ENCODE measurements at places on chromosomes 11 and 22.
A peak's percentile ranks its signal among the peaks of the same experiment; 100 is the strongest.

- DNase-seq, result no peak
These were observed 342.6 kb downstream of the SOX6 start for GRCh38 chr11:16013649-16014275.

GRCh38 chr11:19979519-19979845, 180.8 kb downstream of the DBX1 start:
- no peak for DNase-seq

- DNase-seq, result no peak
These were observed 400.5 kb downstream of the TENM4 start for GRCh38 chr11:79040348-79040747.

- DNase-seq, result no peak
These were observed 155.8 kb downstream of the C11orf91 start for GRCh38 chr11:33544593-33545373.

DNA sequence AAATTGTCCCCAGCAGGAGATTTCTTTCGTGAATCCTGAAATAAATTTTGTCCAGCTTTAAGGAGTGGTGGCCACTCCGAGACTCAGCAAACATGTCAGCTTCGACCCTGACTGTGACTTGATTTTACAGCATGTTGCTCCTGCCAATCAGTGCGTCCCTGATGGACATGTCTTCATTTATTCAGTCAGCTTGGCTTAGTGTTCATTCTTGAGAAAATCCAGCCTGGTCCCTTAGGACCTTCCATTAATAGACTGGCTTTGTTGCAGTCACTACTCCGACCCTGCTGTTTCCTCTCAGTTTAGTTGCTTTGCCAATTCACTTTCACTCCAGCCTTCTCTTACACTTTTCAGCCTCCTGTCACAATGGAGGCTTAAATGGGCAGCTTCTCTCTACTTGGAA, 30.5 kb downstream of the TMPRSS5 start:
- no peak for DNase-seq

GRCh38 chr11:119673759-119674336, 55.2 kb downstream of the NECTIN1 start:
- no peak for DNase-seq

DNA sequence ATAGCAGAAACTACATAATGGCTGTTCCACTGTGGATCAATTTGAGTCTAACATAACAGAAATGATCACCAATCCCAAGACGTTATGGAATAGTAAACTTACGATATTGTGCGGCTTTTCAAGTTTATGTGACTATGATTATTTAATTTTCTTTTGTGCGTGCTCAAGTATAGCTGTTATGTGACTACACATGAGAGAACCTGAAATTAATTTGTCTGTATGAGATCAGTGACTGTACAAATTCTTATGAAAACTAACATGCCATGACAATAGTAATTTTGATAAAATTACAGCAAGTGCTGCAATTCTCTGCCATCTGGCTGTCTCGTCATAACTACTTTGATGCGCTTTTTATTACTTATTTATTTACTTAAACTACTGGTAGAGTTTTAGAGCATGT, 343.2 kb downstream of the DCDC1 start:
- no peak for DNase-seq

GRCh38 chr11:47928426-47928825, 51.9 kb upstream of the PTPRJ start:
- no peak for DNase-seq

- DNase-seq, result peak; percentile 95
These were observed 19.6 kb upstream of the CARD10 start for GRCh38 chr22:37538590-37539357.

DNA sequence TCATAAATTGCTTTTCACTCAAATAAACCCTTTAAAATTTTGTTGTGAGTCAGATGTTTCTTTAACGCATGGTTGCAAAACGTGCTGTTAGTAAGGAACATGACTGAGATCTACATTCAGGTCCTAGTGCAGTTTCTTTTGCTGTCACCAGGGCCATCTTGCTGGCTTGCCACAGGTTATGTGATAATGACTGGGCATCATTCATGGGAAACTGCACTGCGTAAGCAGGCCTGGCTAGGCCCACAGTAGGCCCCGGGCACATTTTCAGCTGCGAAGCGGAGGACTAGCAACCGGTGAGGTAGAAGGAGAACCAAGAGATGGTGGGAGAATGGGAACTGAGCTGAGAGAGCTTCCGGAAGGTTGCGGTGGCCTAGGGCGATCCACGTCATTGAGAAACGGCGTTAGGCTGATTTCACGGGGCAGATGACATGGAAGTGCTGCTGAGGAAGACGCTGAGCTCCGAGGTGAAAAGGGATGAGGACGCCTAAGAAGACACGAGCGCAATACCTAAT, 3.2 kb upstream of the KLHDC7B start:
- no peak for DNase-seq

- DNase-seq, result no peak
These were observed 10.5 kb upstream of the C11orf24 start for GRCh38 chr11:68282141-68282860.

GRCh38 chr22:44988671-44989070, 21.1 kb downstream of the PHF21B start:
- DNase-seq, result no peak

- DNase-seq, result peak; percentile 91
These were observed 96.5 kb upstream of the FGF3 start for GRCh38 chr11:69915501-69916250.

GRCh38 chr22:40137132-40137531, 40.6 kb upstream of the TNRC6B start:
- DNase-seq, result no peak

DNA sequence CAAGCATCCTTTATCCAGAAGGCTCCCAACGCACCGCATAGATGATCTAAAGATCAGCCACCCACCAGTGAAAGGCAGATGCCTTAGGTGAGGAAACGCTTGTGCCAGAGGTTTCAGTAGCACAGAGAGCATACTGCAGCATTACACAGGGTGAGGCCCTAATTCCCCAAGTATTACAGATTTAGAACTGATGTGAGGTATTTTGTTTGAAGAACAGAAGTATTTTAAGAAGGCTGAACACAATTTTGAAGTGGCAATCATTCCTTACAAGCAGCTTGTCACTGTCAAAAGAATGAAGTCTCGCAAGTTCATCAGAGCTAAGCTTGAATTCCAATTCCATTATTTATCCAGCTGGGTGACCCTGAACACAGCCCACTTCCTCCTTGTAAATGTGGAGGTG, 70.0 kb upstream of the FAT3 start:
- no peak for DNase-seq

GRCh38 chr11:26702406-26702805, 19.5 kb downstream of the SLC5A12 start:
- no peak for DNase-seq

- DNase-seq, result no peak
These were observed 42.7 kb upstream of the NRIP3 start for GRCh38 chr11:9046481-9046880.

DNA sequence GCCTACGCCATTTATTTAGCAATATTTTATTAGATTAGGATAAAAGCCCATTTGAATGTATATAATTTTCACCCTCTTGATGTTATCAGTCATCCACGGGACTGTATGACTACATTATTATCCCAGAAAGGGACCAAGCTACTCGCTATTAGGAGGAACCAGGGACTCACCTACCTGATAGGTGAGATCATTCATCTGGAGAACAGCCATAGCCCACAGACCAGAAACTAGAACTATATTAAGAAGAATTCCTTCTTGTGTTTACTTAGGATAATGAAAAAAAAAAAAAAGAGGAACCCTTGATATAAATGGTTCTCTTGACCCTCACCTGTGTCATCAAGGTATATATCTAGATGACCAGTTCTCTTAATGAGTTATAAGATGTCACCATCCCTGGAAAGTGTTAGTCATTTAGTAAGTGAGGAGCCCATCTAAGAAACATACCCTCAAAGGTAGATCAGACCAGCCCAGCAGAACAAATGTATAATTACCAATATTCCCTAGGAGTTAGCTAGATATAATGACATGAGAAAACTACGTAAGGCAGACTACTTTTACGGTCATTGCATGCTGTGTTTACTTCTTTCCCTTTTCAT, 8.0 kb downstream of the SIK3 start:
- DNase-seq, result no peak

DNA sequence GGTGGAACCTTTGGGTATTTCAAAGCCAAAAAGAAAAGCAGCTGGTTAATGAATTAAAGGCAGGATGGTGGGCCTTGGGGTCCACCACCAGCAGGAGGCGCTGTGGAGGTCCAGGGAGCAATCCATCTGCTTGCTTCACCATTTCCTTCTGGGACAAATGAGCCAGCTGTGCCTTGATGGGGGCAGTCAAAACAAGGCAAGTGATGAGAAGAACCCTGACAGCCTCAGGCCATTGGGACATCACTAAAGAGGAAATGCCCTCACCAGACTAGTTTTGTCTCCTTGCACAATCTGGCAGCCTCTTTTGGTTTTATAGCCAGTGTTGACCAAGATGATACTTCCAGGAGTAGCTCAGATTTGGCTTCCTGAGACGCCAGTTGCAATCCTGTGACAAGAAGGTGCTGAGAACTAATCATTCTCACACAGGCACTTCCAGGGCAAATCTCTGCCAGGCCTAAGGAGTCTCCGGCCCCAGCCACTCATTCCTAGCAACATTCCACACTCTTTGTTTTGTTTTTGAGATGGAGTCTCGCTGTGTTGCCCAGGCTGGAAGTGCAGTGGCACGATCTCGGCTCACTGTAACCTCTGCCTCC, 38.2 kb upstream of the WEE1 start:
- DNase-seq, result peak; percentile 89

- DNase-seq, result no peak
These were observed 12.0 kb downstream of the PRMT3 start for GRCh38 chr11:20399498-20399897.

GRCh38 chr11:14248580-14248981, 110.4 kb downstream of the RRAS2 start:
- DNase-seq, result peak; percentile 60

- no peak for DNase-seq
These were observed 8.0 kb downstream of the MRTFA start for GRCh38 chr22:40628354-40629042.

DNA sequence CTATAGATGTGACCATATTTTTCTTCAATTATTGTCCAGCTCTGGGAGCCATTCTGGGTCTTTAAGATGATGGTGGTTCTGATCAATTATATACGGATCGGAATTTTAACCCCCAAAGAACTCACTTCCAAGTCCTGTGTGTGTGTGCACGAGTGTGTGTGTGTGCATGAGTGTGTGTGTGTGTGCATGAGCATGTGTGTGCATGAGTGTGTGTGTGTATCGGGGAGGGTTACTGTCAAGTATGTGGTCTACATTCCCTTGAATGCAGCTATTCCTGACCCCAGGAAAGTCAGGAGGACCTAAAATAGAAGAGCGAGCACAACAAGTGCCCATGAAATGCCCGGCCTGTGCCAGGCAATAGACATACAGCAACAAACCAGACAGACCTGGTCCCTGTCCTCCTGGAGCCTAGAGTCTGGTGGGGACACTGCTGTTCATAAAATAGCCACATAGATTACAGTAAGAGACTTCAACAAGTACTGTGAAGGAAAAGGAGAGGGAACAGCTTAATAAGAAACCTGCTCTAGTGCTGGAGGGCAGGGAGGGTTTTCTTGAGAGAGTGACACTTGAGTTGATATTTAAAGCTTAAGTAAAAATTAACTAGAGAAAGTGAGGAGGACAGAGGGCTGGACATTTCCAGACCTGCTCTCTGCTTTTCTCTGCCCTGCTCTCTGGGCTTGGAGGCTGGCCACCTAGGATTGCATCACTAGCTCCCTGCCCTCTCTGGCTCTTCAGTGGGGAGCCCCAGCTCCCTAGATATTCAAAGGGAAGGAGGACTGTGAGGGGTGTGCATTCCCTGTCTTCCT, 66.1 kb upstream of the SPON1 start:
- DNase-seq, result no peak

GRCh38 chr22:50456466-50457234, 18.2 kb downstream of the SBF1 start:
- DNase-seq, result peak; percentile 60

DNA sequence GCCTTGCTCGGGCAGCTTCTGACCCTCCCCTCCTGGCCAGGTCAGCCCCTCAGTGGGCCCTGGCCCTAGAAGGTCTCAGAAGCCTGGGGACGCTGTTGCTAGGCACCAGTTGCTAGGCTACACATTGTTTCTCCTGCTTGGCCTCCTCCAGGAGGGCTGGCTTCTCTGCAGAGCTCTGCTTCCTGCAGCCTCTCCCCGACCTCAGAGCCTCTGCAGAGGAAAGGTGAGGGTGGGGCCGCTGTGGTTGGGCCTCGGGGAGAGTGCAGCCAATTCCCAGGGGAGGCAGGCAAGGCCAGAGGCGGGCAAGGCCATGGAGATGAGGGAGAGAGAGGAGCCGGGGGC, 27.6 kb upstream of the LRRC10B start:
- DNase-seq, result peak; percentile 87

DNA sequence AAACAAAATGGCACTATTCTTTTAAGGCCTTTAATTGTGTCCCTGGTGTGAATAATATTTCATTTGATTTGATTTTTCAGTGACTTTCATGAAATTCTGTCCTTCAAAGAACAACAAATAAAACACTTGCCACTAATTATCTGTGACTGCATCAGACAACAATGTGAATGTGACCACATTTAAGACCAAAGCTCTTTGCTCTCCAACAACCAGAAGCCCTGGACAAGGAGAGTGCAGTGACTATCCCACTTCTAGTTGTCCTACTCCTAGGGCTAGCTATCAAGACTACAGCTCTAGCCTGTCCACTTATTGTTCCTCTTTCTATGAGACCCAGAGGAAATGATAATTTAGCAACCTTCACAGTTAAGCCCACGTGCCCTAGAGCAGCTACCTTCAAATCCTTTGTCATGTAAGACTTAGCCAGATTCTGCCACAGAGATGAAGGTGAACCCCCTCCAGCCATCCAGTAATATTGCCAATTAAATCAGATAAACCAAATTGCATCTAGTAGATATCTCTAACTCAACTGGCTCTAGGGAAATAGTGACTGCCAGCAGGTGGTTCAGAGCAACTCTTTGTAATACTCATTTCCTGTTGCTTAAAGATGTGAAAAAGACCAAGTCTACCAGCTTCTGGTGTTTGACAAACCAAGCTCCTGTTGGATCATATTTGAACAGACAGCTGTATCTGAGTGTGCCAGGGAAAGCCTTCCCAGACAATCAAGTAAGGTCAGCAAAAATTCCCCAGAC, 142.6 kb upstream of the BLID start:
- DNase-seq, result no peak

DNA sequence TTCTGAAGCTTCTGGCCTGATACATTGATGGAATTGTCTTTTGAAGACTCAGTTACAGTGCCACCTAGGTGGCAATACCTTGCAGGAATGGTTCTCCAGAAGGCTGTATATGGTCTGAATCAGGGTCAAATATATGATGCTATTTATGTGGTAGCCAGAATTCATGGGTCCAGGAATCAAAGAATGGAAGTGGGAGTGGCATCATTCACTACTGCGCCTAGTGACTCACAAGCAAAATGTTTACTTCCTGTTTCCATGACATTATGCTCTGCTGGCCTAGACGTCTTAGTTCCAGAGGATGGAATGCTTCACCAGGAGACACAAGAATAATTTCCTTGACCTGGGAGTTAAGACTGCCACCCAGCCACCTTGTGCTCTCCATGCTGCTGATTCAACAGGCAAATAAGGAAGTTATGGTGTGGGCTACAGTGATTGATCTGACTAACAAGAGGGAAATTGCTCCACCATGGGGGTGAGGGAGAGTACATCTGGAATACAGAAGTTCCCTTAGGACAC, 491.8 kb downstream of the ETS1 start:
- DNase-seq, result no peak

Measured in WTC11 (cell line).